ENCODE measurements at places on chromosomes 6 and 20. TPM values are rescaled to one million over a fixed set of nuclear protein-coding genes. Genes with fewer than 3 reads are reported as not detected.

DNA sequence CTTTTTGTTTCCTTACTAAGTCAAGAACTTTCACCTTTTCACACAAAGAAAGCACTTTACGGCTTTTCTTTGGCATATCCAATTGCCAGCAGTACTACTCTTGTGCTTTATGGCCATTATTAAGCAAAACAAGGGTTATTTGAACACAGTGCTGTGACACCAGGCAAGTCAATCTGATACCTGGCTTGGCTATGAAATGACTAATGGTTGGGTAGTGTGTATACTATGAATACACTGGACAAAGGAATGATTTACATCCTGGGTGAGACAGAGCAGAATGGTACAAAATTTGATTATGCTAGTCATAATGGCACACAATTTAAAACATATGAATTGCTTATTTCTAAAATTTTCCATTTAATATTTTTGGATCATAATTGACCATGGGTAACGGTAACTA, 22.1 kb upstream of the ADGRF1 start:
- peaks cover 7% of the 10 kb centered on the region for H3K4me1 ChIP-seq
- H3K36me3 ChIP-seq: no peaks in the 10 kb centered on the region
- H3K4me3 ChIP-seq: no peak overlapping the region
- no peak for DNase-seq

DNA sequence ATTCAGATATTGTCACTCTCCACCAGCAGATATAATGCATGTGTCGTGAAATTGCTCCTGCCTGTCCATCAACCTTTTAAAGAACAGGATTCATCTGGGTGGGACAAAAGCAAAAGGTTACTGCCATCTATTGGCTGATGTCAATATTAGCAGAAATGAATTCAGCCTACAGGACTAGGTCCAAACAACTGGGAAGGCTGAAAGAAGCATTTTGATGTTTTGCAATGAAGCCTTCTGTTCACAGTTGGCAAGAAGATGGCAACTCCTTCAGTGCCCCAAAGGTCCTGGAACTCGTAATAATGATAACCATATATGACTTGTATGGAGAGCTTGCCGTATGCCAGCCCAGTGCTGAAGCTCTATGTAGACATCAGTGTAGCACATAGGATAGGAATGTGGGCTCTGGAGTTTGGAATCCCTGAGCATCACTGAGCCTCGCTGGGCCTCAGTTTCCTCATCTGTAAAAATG, 7.5 kb downstream of the BCAS1 start:
- no peak overlapping the region for H3K27ac ChIP-seq
- no peaks in the 10 kb centered on the region for H3K36me3 ChIP-seq
- H3K27me3 ChIP-seq: no peaks in the 10 kb centered on the region
- peaks cover 31% of the 10 kb centered on the region for H3K4me1 ChIP-seq
- H3K4me3 ChIP-seq: no peak overlapping the region
- no peak for DNase-seq

- H3K27ac ChIP-seq: peak overlapping the region; percentile 62
- no peaks in the 10 kb centered on the region for H3K36me3 ChIP-seq
- DNase-seq: peak; percentile 20
- H3K27me3 ChIP-seq: no peaks in the 10 kb centered on the region
- peaks cover 15% of the 10 kb centered on the region for H3K4me1 ChIP-seq
- H3K4me3 ChIP-seq: peak overlapping the region; percentile 24
These were observed 4.2 kb upstream of the PRPH2 start for GRCh38 chr6:42726485-42727086.

- no peak for DNase-seq
- H3K27me3 ChIP-seq: no peaks in the 10 kb centered on the region
- no peaks in the 10 kb centered on the region for H3K4me1 ChIP-seq
- no peaks in the 10 kb centered on the region for H3K36me3 ChIP-seq
- no peak overlapping the region for H3K27ac ChIP-seq
- no peak overlapping the region for H3K4me3 ChIP-seq
These were observed 44.7 kb upstream of the SIRPG start for GRCh38 chr20:1702328-1702727.

DNA sequence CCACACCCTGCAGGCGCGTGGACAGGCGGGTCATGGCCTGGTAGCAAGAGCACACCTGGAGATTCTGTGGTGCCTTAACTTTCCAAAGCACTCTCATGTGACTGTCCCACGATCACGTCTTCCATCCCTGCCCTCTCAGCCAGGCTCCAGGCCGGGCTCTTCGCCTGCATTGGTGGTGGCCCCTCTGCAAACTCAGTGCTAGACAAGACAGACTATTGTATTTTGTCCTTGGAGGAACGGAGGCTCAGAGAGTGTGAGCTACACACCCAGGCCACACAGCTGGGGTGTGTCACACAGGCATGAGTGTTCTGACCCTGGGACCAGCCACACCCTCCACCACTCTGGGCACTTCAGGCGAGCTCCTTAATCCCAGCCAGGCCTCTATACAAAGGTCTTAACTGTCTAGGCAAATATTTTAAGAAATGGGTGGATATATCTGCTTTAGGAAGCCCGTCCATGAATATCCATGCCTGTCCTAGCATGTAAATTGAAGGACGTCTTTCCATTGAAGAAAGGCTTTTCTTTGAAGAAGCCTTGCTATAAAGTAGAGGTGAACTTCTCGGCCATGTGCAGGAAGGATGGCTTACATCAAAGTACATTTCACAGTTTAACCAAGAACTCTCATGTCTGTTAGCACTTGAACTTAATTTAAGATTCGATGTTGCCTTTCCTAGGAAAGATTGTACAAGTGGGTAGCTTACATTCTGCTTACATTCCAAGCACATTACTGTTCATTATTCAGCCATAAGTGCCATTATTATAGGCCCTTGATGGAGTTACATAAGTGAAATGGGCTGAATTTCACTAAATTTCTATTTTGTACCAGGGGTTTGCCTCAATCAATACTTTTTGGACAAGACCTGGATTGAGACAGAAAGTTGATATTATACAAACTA, 263.9 kb downstream of the DLL1 start:
- no peak for DNase-seq
- no peaks in the 10 kb centered on the region for H3K36me3 ChIP-seq
- H3K27ac ChIP-seq: peak overlapping the region; percentile 69
- H3K4me1 ChIP-seq: peaks cover 55% of the 10 kb centered on the region
- H3K27me3 ChIP-seq: no peaks in the 10 kb centered on the region

DNA sequence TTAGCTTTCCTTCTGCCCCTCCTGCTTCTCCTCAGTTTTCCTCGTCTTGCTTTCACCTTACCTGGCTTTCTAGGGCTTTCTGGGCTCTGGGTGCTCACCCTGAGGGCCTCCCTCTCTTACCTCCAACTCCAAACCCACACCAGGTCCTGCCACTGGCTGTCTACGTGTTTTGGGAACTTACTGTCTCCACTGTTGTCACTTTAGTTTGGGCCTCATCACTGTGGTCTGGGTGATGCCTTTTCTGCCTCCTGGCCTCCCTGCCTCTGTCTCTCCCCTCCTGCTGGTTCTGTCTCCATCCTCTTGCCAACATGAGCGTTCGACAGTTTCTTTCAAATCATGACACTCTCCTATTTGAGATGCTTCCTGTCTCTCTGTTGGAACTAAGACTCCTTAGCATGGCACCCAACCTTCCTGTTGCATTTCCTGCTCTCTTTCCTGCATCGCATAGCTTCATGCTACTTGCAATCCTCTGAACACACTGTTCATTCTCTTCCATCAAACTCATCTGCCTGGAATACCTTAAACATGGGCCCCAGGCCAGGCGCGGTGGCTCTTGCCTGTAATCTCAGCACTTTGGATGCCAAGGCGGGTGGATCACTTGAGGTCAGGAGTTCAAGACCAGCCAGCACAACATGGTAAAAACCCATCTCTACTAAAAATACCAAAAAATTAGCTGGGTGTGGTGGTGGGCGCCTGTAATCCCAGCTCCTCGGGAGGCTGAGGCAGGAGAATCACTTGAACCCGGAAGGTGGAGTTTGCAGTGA, 5.5 kb downstream of the CD40 start:
- no peak for DNase-seq
- H3K27me3 ChIP-seq: no peaks in the 10 kb centered on the region
- H3K4me3 ChIP-seq: no peak overlapping the region
- H3K27ac ChIP-seq: no peak overlapping the region
- peaks cover 17% of the 10 kb centered on the region for H3K4me1 ChIP-seq

GRCh38 chr20:33408716-33409654, 7.7 kb upstream of the CDK5RAP1 start:
- H3K4me3 ChIP-seq: no peak overlapping the region
- H3K27me3 ChIP-seq: no peaks in the 10 kb centered on the region
- no peak overlapping the region for H3K27ac ChIP-seq
- H3K4me1 ChIP-seq: peaks cover 2% of the 10 kb centered on the region
- DNase-seq: no peak
- peaks cover 73% of the 10 kb centered on the region for H3K36me3 ChIP-seq

DNA sequence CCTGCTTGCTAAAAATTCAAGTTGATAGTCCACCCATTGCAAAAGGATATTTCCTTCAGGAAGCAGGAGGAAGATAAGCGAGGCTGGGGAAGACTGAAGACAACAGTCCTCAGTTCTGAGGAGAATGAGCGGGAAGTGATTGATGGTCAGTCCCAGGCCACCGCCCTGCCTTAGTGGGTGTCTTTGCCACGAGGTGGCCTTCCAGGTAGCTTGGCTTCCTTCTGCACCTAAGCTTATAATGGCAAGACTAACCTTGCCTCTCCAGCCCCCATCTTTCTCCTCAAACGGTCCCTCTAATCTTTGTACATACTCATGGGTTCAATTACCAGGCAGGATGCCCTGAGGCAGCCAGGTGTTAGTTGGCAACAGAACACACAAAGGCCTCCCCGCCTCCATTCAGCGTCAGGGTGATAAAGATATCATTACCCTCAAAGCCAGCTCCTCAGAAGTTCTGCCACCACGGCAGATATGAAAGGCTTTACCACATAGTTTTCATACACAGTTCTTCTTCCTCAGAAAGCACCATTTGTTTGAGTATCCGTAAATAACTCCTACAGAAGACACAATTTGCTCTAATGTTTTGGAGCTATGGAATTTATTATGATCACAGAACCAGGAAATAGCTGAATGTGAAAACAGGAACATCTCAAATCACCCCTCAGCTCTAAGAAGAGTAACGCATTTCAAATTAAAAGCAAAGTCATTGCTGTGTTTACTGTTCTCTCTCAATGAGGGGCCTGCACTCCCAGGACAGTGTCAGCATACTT, 249.4 kb downstream of the ATXN1 start:
- no peak overlapping the region for H3K4me3 ChIP-seq
- H3K27ac ChIP-seq: no peak overlapping the region
- DNase-seq: no peak
- H3K36me3 ChIP-seq: peaks cover 15% of the 10 kb centered on the region
- H3K27me3 ChIP-seq: no peaks in the 10 kb centered on the region

BANF2 gene
- not detected for total RNA-seq

B3GALT4 gene
- 9.4 TPM for total RNA-seq
